Activated CD4-positive, alpha-beta T cell treated with anti-CD3 and anti-CD28 coated beads, Interleukin-2, amount 50 U/mL, for 24 hours (primary cell): ENCODE measurements at places on chromosomes 2 and 18.

DNA sequence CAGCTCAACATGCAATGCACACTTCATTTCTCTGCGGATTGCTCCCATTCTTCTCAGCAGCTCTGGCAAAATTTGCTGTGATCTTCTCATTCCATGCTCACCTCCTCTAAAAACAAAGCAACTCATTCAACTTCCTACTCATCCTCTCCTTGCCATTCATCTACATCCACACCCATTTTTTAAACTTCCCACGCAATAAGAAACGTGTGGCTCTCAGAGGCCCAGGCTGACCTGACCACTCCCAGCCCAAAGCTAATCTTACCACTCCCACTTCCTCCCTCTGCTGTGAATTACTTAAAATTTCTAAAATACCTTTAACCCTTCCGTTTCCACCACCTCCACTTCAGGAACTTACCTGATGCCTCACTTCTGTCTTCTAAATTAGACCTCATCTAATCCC, 15.2 kb downstream of the ABCB11 start:
- no peak for DNase-seq

DNA sequence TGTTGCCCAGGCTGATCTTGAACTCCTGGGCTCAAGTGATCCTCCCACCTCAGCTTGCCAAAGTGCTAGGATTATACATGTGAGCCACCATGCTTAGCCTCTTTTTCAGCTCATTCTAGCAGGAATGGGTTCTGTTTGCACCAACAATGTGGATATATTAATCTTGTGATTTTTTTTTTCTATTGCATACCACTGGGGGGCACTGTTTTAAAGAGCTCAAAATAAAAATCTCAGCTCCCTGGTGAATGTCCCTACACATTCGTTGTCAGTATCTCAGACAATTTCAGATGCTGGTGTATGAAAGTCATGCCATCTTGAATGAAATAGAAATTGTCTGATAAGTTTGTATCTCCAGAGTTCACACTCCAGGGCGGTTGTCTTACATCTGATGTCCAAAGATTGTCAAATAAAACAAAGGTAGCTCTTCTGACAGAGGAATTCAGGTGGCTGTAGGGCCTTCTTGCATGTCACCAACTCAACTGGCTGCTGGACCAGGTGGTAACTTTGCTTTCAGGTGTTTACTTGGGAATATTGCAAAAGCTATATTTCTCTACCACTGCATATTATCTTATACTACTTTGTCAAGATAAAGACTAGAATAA, 3.1 kb upstream of the MATN3 start:
- no peak for DNase-seq

GRCh38 chr2:189327879-189328847, 113.1 kb upstream of the WDR75 start:
- no peak for DNase-seq

DNA sequence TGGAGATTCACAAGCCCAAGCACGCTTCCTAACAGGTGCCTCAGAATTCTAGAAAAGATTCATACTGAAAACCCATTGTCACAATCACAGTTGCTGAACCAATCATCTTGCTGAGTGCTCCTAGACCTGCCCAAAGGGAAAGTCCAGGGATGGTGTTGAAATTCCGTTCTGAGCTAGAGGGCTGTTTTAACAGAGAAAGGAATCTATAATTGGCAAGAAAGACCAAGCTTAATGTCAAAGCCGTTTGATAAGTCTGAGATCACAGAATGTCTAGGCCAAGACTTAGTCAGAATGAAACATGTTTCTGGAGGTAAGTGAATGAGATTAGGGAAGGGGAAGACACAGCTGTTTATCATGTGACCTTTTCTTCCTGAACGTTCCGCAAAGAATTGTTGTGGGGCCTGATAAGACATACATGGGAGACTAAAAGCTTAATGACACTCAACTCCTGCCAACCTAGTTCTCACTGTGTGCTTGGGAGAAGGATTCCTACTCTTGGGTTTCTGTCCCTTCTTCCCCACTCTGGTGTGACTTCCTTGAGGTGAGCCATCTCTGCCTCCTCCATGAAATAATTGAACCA, 27.5 kb downstream of the PMAIP1 start:
- DNase-seq: no peak

DNA sequence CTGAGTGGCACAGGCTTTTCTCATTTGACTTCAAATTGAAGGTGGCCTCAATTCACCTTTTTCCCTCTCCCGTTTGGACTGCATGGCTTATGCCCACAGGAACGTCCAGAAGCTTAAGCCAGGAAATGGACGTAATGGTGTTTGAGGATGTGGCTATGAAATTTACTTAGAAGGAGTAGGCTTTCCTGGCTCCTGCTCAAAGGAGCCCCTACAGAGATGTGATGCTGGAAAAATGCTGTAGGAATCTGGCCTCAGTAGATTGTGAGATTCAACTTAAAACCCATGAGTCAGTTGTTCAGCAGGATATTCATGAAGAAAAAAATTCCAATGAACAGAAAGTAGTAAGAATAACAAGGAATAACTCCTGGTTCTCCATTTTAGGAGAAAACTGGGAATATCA, 129.0 kb downstream of the ICOS start:
- no peak for DNase-seq

- DNase-seq: no peak
Observed at GRCh38 chr2:3291113-3291512, 86.5 kb downstream of the EIPR1 start.

DNA sequence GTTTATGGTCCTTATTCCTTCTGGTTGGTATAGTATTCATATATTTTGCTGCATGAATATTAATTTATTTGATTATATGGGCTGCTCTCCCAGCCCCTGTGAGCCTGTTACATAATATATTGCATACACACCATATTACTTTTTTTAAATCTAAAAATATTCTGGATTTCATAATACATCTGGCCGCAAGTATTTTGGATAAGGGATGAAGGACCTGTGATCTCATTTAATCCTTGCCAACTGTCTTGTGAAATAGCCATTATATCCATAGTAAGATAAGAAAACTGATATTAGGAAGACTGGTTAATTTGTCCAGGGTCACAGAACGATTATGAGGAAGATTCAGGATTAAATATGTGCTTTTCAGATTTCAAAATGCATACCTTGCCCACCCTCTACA, 433.6 kb downstream of the LPIN1 start:
- DNase-seq: no peak

DNA sequence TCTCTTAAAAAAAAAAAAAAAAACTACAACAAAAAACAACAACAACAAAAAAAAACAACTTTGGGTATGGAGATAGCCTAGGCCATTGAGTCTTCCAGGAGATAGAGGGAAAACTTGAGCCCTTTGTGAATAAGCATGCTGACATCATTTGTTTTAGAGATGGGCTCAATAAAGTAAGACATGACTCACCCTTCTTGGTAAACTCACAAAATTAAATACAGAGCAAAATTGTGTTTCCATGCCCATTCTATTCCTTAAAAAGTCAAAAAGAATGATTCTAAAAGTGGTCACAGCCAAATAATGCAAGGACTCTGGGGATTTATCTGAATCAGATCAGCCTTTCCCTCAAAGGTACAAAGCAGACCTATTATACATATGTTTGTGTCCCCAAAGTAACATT, 117.4 kb downstream of the ETAA1 start:
- no peak for DNase-seq

DNA sequence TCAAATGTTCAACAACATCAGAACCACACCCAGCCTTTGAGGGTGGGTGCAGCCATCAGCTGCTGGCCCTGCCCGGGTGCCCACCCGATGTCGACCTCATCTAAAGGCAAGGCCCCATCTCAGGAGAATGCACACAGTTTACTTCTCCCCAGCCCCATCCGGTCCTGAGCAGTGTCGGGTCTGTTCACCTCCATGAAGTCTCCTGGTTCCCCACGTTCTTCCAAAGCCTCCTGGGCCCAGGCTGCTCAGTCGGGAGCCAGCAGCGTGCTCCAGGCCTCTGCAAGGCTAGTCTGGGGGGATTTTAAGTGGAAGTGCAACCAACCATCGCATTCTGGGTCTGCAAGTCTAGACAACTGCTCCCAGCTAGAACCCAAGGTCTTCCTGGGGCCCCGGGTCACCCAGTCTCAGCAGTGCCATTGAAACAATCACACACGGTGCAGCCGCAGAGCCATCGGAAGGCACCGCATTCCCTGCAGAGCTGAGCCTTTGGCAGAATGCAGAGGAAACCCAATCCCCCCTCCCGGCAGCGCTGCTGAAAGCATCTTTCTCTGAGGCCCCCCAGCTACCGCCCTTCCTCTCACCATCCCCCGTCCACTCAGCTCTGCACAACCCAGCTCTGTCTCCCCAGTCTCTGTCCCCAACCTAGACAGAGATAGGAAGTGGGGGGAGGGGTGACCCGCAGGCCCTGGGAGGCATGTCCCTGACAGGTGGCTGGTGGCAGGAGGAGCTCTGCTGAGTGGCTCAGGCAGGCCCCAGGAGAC, 8.5 kb downstream of the ESPNL start:
- no peak for DNase-seq

DNA sequence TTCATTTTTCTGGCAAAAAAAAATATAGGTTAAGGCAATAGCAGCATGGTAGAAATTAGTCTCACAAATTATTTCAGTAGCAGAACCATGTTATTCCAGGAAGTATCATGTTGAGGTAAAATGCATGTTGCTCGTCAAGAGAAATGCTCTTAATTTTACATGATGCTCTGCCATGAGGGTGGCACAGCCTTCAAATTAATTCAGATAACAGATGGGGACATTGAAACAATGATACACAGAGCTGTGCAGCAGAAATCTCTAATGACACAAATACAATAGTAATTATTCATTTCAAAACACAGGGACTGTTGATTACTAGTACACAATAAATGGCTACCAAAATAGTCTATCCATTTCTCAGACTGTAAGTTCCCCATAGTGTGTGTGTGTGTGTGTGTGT, 24.8 kb downstream of the GAREM1 start:
- DNase-seq: no peak

- DNase-seq: no peak
Observed at GRCh38 chr2:38017836-38018235, 58.1 kb downstream of the CYP1B1 start.

GRCh38 chr2:104043864-104044263, 810.1 kb upstream of the POU3F3 start:
- DNase-seq: no peak

DNA sequence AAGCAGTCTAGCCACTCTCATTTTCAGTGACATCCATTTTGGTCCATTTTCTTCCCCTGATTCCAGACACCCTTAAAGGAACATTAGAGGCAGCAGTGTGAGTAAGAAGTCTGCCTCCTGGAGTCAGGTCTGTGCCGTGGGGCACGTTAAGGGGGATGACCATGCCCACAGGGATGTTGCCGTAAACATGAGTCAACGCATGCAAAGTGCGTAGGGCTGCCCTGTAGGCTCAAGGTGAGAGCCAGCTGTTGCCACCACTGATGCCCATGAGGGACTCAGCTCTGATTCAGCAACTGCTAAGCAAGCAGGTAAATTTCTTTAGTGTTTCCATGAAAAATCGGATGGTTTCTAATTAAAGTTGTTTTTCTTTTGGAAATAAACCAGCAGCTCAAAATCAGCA, 61.4 kb upstream of the TFCP2L1 start:
- no peak for DNase-seq

DNA sequence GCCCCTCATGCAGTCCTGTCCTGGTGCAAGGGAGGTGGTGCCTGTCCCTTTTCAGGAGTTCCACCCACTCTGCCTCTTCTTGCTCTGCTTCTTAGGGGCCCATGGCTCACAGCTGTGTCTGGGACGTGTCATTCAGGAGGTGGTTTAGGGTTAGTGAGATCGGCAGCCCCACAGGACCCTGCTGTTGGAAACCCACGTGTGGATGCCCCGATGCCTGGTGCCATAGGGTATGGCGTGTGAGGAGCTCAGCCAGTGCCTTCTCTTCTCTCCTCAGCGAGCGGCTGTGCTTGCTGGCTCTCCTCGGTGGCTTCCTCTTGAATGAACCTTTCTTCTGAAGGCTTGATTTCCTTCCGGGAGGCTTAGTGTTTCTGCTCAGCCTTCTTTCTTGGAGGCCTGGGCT, 55.2 kb downstream of the LDLRAD4 start:
- no peak for DNase-seq

GRCh38 chr2:26668856-26669750, 23.4 kb upstream of the KCNK3 start:
- no peak for DNase-seq

DNA sequence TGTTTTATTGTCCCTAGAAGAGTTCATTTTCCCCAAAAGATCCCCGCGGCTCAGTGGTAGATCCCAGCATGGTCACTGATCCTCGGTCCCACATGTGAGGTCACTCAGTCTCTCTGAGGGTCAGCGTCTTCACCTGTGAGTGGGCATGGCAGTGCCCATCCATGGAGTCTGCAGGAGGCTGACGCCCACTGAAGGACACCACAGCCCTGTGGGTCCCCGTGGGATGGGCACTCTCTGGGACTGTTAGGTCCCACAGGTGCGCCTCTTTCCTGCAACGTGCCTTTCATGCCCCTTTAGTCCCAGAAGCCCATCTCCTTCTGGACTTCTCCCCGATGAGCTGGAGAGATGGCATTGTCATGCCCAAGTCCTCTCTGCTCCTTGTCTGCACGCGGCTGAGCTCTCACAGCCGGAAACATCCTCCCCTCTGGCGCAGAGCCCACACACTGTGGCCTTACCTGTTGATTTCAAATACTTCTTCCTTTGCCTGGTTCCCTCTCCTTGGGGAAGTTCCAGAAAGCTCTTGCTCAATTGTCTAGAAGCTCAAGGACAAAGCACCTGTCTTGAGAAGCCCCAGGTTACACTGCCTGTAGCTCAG, 75.9 kb downstream of the PTGR3 start:
- no peak for DNase-seq

DNA sequence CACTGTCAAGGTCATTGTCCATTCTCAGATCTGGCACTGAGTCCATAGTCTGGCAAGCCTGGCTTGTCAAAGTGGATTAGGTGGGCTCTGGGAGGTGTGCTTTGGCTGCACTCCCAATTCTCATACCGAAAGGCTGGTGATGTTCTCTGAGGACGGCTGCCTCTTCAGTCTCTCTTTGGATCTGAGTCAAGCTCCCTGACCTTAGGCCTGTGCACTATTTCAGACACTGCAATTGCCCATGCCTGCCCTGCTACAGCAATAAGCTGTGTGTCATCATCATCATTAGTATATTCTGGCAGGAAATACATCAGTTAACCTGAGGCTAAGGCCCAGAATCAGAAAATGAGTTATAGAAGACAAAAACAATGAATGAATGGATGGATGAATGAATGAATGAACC, 1.6 kb upstream of the SLC5A7 start:
- DNase-seq: no peak

DNA sequence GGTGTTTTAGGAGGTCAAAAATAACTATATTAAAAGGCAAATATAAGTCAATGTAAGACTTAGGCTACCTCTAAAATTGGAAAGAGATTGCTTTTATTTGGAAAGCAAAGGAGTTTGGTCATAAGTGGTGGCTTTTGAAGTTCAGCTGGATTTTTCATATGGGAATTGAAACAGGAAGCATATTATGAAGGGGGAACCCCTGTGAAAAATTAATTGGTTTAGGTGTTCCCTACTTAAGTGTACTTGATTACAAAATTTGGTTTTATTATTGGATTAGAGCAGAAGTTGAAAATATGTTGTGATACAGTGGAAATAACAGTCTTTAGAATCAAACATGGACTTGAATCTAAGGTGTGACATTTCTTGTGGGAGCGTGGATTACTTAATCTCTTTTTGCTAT, 121.4 kb upstream of the TTC27 start:
- no peak for DNase-seq

- DNase-seq: no peak
Observed at GRCh38 chr2:136510244-136510643, 255.1 kb upstream of the THSD7B start.
